ENCODE measurements at places on chromosomes 7 and 10.

DNA sequence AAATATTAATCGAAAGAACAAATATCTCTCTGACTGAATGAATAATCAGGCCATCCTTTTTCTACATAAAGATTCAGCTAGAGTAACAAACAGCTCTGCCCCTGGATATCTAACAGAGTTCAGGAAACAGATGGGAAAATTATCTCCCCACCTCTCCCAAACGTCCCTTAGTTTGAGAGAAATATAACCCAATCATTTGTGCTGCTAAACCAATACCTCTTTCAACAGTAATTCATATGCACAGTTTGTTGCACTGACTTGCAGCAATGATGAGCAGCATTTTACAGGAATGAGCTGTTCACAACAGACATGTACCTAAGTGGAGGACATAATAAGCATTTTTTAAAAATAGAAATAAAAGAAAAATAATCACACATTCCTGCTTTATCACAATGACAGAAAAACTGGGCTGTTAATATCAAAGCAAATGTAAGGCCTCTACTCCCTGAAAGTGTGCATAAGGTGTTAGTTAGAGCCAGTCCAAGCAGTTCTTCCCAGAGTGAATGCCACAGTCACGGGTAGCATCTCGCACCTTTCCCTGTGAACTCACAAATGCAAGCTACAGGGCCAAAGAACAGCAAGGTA is 2.3 kb downstream of the CREB3L2 start:
- no peak for DNase-seq

GRCh38 chr7:158473221-158473620 is 114.4 kb downstream of the PTPRN2 start:
- no peak for DNase-seq

GRCh38 chr7:103924184-103924583 is 65.3 kb downstream of the RELN start:
- DNase-seq, result no peak

- peak; percentile 81 for DNase-seq
These were observed 695 bp downstream of the PRKAG2 start for GRCh38 chr7:151875942-151876898.

GRCh38 chr10:48309711-48310226 is 3.3 kb downstream of the MAPK8 start:
- DNase-seq, result no peak

GRCh38 chr10:97178074-97178473 is 7.7 kb downstream of the SLIT1 start:
- no peak for DNase-seq

GRCh38 chr7:155483868-155484325 is 26.0 kb downstream of the EN2 start:
- DNase-seq, result no peak

DNA sequence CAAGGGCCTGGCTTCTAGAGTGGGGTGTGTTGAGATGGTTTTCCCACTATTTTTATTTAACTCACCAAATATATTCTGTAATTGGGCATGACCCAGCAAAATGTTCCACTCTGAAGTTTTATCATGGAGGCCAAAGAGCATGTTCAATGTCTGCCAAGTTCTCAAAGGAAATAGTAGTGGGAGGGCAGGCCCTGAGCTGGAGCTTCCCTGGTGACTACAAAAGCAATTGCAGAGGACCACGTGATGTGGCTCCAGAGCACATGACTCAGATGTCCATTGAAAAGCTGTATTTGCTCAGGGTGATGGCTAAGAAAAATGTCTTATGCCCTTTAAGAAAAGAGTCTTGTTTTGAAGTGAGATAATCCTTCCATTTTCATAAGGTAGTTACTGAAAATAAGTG is 1024.8 kb downstream of the LRMDA start:
- DNase-seq, result no peak

GRCh38 chr10:24556126-24556749 is 167.4 kb downstream of the ARHGAP21 start:
- no peak for DNase-seq

- no peak for DNase-seq
These were observed 178.8 kb downstream of the TCERG1L start for GRCh38 chr10:131132681-131133080.

GRCh38 chr7:31563522-31563921 is 49.6 kb downstream of the ITPRID1 start:
- DNase-seq, result no peak

GRCh38 chr7:34451923-34452322 is 206.1 kb upstream of the NPSR1 start:
- DNase-seq, result no peak

GRCh38 chr10:1102831-1103230 is 46.6 kb downstream of the WDR37 start:
- DNase-seq, result no peak

All from HuH-7.5 (cell line).